NT2/D1 (cell line): ENCODE measurements at places on chromosomes 4 and X.

GRCh38 chr4:180280076-180280475 lies 1963.1 kb upstream of the TENM3 start:
- DNase-seq: no peak

DNA sequence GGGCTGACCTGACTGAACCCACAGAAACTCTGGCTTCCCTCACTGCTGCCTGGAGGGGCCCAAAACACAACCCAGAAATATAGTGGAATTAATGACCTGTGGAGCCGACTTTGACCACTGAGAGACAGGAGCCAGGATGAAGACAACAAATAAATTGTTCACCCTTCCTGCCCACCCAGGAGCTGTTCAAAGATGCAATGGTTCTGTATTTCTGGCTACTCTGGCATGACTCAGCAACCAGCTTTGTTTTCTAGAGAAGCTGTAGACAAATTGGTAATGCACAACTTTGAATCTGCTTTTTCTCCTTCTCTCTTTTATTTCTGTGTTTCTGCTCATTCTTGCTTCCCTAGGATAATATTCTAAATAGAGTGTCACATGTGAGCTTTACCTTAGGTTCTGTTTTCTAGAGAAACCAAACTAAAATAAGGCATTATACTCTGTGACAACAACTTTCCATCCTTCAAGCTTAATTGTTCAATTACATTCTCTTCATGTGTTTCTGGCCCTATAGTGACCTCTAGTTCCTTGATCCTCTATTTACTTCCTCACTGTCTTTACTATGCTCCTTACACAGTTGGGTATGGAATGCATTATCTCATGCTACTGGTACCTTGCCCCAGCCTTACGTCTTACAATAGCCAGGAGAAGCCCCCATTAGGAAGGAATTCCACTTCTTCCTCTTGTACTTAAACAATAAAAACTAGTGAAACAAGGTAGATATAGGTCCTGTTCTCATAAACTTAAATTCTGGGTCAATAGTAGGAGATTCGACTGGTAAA lies 6.5 kb upstream of the PRKG2 start:
- no peak for DNase-seq

DNA sequence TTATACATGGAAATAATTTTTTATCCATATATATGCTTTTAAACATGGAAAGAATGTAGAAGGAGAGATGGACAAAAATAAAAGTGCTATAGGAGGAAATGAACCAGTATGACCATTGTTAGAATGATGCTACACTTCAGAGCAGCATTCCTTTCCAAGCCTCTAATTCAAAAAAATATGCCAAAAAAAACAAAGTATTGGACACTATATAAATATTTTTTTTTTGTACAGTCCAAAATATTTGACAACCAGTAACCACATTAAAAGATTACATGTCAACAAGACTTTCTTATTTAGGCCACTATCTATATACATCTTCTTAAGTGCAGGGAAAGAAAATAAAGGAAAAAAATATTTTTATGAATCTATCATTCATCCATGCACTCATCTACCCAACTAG lies 198.6 kb downstream of the LRBA start:
- DNase-seq: no peak

GRCh38 chrX:31658360-31658759 lies 586.5 kb upstream of the FTHL17 start:
- no peak for DNase-seq

GRCh38 chr4:112818594-112818965 lies 181.6 kb downstream of the LARP7 start:
- DNase-seq: no peak

GRCh38 chrX:152450076-152450475 lies 1.0 kb downstream of the GABRA3 start:
- no peak for DNase-seq

- no peak for DNase-seq
Measured at GRCh38 chr4:130524057-130524456, 1428.1 kb downstream of the C4orf33 start.
